ENCODE measurements at places on chromosomes 16 and 17. TPM values are rescaled to one million over a fixed set of nuclear protein-coding genes. Genes with fewer than 3 reads are reported as not detected.

Gene TBC1D26
- 0.19 TPM for total RNA-seq

Gene ZNF597
- total RNA-seq = 2.5 TPM

Gene GP1BA
- not detected for total RNA-seq

Gene GNAO1
- total RNA-seq = not detected

Gene KREMEN2
- not detected for total RNA-seq

Gene CTRB1
- total RNA-seq = not detected

Gene CCDC144A
- total RNA-seq = 27.3 TPM

Data from endothelial cell of coronary artery (primary cell).